NCI-H774 (cell line): ENCODE measurements at places on chromosomes 2 and 18.

- DNase-seq = no peak
Measured at GRCh38 chr2:64018701-64019082, 536 bp downstream of the VPS54 start.

DNA sequence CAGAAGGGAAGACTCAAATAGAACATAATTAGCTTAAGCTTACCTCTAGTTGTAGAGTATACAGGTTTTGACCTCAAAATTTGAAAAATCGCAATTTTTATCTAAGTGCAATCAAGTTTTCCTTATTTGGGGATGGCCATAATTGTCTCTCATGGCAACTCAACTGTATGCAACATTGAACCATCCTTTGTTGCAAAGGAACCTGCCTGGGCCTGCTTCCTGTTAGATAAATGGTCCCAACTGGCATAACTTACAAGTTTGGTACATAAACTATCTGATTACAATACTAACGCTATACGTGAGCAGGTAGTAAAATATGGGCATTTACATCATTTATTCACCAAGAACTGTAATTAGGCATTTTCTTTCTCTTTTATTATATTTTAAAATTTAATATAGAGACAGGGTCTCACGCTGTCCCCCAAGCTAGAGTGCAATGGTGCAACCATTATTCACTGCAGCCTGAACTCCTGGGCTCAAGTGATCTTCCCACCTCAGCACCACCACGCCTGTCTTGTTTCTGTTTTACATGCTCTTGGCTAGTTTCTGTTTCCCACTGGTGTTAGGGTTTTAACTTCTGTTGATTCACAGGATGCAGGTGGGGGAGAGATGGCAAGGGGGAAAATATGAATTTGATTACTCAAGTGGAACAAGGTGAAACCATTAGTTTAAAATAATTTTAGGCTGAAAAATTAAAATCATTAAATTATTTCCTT is 55.3 kb upstream of the B3GNT2 start:
- DNase-seq = no peak

- no peak for DNase-seq
Measured at GRCh38 chr2:157439824-157440186, 4.1 kb downstream of the CYTIP start.

- no peak for DNase-seq
Measured at GRCh38 chr2:70103531-70104061, 16.3 kb downstream of the PCBP1 start.

DNA sequence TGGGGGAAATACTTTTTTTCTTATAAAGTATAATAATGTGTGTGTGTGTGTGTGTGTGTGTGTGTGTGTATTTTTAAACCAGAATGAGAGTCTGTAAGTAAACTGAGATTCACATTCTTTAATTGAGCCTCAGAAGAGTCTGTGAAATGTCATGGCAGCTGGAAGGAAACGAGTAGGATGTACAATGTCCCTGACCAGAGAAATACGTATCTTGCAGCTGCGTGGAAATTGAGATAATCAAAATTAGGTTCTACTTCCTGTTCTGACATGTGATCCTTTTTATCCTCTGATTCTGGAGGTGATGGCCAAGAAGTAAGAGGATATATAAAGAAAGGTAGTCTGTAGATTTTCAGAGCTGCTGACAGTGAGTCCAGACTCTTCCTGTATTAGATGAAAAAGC is 50.0 kb downstream of the SH3RF3 start:
- no peak for DNase-seq

- peak; percentile 52 for DNase-seq
Measured at GRCh38 chr2:121297217-121297830, 12.3 kb upstream of the TFCP2L1 start.

DNA sequence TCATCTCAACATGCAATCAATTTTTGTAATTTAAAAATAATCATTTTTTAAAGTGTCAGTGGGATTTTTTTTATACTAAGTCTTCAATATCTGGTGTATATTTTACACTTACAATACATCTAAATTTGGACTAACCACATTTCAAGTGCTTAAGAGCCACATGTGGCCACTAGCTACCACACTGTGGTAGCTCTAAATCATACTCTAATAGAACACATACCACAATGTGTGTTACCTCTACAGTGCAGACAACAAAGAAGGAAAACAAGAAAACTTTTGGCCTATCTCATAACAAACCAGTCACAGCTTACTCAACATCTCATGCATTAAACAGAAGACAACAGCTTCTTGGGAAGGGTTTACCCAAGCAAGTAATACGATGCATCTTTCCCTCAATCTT is 24.5 kb downstream of the PIAS2 start:
- no peak for DNase-seq

DNA sequence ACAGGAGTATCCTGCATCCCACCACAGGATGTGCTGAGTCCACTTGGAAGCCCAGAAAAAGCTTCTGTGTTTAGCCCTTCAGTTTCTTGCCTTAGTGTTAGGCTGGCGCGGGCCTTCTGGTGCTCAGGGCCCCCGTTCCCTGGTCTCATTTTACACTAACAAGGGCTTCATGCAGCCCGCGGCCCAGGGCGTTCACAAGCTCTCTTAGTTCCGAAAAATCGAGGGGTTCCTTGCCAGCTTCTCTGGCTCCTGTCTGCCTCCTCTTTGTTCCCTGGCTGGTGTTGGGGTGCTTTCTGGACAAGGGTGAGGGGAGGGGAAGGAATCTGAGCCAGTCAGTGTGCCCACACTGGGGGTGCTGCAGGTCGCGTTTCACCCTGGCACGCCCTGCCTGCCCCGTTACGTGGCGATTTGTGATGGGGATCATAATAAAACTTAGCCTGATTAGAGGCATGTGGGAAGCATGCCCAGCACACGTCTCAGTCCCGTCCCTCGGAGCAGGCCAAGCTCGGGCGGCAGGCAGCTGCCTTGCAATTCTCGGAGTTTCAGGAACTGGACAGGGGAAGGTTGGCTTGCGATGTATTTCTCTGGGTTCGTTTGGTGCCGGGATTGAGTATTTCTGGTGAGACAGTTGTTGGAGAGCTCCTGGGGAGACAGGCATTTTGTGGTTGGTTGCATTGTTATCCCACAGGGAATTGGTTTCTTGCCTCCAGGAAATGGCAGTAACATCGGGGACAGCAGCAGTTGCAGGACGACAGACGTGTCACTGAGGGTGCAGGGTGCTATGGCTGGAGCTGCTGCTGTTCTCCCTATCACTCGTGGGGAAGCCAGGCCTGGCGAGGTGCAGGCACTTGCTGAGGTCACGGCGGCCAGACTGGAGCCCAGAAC is 22.9 kb downstream of the SH3BP4 start:
- DNase-seq = no peak

- no peak for DNase-seq
Measured at GRCh38 chr2:59858540-59858939, 694.9 kb downstream of the BCL11A start.

GRCh38 chr2:120258196-120258595 is 5.5 kb downstream of the RALB start:
- no peak for DNase-seq

- no peak for DNase-seq
Measured at GRCh38 chr18:48673853-48674721, 135.3 kb downstream of the CTIF start.

DNA sequence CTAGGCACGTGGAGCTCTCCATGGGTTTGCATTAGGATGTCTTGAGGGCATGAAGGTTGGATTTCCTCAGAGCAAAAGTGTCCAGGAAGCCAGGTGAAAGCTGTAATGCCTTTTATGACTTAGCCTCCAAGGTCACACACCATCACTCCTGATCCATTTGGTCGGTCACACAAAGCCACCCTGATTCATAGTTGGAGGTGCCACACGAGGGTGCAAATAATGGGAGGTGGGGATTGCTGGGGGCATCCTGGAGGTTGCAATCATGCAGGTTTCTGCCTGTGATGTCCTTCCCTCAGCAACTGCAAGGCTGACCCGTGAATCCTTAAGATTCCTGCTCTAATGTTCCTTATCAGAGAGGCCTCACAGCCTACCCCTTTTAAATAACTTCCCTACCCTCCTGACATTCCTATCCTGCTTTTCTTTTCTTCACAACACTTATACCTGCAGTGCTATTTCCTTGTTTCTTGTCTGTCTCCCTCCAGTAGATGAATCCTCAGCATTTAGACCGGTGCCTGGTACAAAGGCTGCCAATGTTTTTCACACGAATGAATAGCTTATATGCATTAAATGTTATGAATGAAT is 97.1 kb downstream of the LIPG start:
- DNase-seq = no peak

GRCh38 chr2:137927846-137928245 is 36.4 kb upstream of the HNMT start:
- no peak for DNase-seq

DNA sequence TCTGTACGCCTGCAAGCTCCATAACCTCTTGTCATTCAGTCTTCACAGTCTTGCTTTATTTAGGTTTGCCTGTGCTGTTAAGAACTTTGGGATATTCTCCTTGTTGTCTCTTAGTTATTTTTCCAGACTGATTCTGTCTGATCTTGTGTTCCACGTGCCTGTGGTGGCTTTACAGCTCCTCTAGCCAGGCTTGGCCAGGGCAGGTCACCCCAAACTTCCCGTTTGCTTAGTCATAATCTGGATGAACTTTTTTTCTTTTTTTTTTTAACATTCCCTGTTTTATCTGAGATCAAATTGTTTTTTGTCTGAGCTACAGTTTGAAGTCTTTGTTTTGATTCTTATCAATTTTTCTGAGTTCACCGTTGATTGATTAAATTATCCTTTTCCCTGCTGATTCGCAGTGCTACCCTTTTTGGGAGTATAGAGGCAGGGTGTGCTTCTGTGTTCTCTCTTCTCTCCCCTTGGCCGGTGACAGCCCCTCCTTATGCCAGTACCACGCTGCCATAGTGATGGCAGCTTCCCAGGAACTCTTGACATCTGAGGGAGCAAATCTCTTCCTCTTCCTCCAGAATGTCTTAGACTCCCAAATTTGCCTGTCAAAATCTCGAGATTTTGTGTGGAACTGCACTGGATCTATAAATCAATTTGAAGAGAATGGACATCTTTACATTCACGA is 2.5 kb downstream of the SP100 start:
- no peak for DNase-seq

DNA sequence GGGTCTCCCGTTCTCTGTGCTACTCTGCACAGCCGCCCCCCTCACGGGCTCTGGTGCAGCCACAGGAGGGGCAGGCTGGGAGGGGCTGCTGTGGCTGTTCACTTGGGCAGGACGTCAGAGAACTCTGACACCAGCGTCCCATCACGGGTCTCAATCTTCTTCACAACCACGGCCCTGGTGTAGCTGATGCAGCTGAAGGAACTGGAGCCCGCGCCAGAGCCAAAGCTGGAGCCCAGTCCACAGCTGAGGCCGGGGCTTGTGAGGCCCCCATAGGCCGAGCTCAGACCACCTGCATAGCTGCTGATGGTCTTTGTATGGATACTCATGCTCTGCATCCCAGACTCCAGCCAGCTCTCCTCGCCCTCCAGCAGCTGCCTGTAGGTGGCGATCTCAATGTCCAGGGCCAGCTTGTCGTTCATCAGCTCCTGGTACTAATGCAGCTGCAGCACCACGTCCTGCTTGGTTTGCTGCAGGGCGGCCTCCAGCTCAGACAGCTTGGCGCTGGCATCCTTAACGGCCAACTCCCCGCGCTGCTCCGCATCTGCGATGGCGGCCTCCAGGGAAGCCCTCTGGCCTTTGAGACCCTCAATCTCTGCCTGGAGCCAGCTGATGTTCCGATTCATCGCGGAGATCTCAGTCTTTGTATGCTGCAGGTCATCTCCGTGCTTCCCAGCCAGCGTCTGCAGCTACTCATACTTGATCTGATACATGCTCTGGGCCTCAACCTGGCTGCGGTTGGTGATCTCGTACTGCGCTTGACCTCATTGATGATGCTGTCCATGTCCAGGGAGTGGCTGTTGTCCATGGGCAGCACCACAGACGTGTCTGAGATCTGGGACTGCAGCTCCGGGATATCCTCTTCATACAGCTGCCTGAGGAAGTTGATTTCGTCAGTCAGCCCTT is 7.4 kb upstream of the DUSP19 start:
- DNase-seq = peak; percentile 46

- DNase-seq = no peak
Measured at GRCh38 chr2:128980475-128980874, 661.8 kb upstream of the HS6ST1 start.

DNA sequence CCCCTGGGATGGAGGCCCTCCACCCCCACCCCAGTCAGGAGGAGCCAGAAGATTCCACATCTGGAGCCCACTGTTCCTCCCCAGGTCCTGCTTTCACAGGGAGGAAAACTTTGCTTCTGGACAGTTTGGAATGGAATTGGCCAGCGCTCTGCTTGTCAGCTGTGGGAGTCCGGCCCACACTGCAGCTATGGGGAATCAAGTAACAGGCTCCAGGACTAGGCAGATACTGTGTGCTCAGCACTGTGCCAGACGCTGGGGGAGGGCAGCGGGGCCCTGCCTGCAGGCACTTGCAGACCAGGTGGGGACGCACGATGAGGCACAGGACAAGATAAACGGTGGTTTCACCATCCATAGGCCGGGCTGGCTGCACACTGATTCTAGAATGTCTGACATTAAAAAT is 114.0 kb downstream of the STPG4 start:
- no peak for DNase-seq
